ENCODE measurements at places on chromosomes 2 and 18.

GRCh38 chr2:106932644-106933043 is 46.7 kb upstream of the ST6GAL2 start:
- DNase-seq: no peak

- no peak for DNase-seq
Observed at GRCh38 chr18:68676913-68677312, 38.0 kb downstream of the TMX3 start.

DNA sequence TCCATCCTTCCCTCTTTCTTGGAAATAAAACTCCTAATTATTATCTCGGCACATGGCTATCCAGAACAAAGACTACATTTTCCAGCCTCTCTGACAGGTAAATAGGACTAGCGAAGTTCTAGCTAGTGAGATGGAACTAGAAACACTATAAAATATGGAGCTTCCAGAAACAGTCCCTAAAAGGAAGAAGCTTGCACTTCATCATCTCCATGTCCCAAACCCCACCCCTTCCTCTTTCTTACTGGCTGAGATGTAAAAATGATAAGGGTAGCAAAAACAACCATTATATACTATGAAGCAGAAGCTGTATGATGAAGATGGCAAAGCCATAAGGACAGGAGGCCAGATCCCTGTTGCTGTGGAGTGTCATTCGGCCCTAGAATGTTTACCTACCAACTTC is 11.7 kb upstream of the ACTR2 start:
- DNase-seq: peak; percentile 48

DNA sequence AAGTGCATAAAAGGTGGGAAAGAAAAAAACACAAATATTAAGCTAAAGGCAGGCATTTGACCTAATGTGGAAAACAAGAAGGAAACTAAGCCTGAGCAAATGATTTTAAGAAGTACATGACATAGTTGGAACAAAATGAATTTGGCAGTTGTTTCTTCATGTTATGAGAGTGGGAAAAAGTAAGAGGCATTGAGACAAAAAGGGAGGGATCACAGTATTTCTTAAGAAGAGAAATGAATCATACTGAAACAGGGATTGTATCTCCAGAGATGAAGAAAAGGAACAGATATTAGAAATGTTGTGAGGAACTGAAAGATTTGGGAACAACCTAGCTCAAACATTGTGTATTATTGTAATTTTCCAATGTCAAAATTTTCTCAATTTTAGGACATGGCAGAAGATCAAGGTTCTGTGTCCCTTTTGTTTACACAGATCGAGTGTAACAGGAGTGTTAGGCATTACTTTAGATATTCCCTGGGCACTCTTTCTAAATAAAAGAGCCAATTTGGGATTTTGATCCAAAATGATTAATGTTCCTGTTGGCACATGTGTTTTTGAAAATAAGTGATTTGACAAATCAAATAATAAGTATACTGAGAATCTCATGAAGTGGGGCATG is 98.6 kb downstream of the CALCRL start:
- DNase-seq: no peak

- peak; percentile 14 for DNase-seq
Observed at GRCh38 chr18:26074246-26074645, 16.2 kb downstream of the SS18 start.
